Tibial nerve (tissue), 4 donors: ENCODE measurements at places on chromosomes 6 and 20.

DNA sequence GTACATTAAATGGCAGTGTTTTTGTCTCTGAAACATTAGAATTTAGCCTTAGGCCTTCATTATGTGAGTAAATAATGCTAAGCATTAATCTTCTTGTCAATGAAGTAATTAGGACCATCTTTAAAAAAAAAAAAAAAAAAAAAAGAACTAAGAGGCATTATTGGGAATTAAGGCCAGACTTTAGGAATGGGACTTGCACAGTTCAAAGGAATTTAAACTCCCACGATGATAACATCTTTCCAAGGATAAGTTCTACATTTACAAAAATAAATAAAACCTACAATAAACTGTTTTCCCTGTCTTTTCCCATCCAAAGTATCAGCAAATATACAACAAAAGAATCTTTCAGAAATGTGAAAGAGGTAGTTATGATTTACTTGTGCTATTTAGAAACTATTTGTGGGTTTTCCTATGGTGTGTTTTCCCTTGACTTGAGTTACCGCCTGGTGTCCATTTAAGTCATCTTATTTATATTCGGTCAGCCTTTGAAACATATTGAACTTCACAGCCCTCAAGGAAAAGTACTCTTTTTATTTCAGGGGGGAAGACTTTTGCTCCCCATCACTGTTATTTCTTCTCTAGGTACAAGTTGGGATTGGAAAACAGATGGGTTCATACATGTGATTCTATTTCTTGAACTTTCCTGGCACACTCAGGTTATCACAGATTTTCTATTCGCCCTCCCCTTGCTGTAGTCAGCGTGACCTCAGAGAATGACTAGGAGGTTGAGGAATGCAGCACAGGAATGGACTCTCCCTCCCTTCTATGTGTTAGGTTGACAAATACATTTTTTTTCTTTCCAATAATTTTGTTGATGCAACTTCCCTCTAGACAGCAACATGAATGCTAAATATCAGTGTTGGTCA lies 13.6 kb downstream of the STMND1 start:
- H3K4me3 ChIP-seq: no peak overlapping the region
- no peaks in the 10 kb centered on the region for H3K27me3 ChIP-seq
- H3K27ac ChIP-seq: no peak overlapping the region

GRCh38 chr20:39886650-39887190 lies 802.3 kb downstream of the MAFB start:
- no peaks in the 10 kb centered on the region for H3K36me3 ChIP-seq
- peaks cover 16% of the 10 kb centered on the region for H3K4me1 ChIP-seq
- H3K27me3 ChIP-seq: no peaks in the 10 kb centered on the region

- H3K4me1 ChIP-seq: peaks cover 9% of the 10 kb centered on the region
- no peak overlapping the region for H3K4me3 ChIP-seq
- H3K36me3 ChIP-seq: no peaks in the 10 kb centered on the region
- DNase-seq: no peak
- H3K27ac ChIP-seq: no peak overlapping the region
Measured at GRCh38 chr6:16184551-16184950, 53.8 kb upstream of the GMPR start.

GRCh38 chr6:37988696-37989095 lies 169.2 kb downstream of the ZFAND3 start:
- H3K36me3 ChIP-seq: no peaks in the 10 kb centered on the region
- DNase-seq: no peak
- H3K27me3 ChIP-seq: no peaks in the 10 kb centered on the region
- H3K27ac ChIP-seq: no peak overlapping the region

DNA sequence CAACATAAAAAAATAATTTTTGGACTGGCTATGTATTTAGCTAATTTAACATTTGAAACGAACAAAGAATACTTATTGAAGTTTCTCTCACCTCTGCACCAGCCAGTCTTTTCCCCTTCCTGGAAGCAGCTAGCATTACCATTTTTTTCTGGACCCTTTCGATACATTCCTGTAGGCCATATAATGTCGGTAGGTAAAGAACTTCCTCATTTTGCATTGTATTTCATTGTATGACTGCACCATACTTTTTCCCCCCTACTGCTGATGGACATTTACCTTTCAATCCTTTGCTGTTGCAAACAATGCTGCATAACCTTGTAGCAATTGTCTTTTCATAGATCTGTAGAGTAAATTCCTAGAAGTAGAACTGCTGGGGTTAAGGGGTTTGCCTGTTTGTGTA lies 17.6 kb downstream of the CBFA2T2 start:
- peaks cover 5% of the 10 kb centered on the region for H3K4me1 ChIP-seq
- no peaks in the 10 kb centered on the region for H3K36me3 ChIP-seq
- H3K27me3 ChIP-seq: no peaks in the 10 kb centered on the region
- H3K4me3 ChIP-seq: no peak overlapping the region
- H3K27ac ChIP-seq: no peak overlapping the region
- no peak for DNase-seq

DNA sequence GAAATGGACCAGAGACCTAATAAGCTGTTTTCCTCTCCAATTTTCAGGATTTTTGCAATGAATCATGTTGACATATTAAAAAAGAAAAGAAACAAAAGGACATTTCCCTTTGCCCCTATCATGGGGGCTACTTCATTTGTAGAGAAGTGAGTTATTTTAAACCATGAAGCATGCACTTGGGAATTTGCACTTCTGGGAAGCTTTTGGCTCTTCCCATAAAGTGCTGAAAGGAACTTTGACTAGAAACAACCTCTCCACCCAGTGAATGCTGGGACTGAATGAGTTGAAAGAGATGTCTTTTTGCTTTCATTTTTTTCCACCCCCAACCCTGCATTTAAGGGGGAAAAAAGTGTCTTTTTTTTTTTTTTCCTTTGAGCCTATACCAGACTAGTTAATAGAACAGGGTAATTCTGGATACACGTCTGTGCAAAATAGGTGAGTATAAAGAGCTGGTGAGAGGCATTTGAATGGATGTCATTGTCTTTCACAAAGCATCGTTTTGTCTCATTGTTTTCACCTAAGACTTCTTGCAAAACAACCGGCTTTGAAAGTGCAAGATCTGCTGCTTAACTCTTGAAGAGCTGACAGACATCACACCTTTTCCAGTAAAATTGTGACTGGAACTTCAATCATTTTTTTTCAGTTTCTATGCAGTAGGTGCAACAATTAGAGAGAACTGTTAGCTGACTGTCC lies 138.7 kb upstream of the BACH2 start:
- no peak overlapping the region for H3K4me3 ChIP-seq
- H3K4me1 ChIP-seq: no peaks in the 10 kb centered on the region
- no peaks in the 10 kb centered on the region for H3K36me3 ChIP-seq
- no peak overlapping the region for H3K27ac ChIP-seq

DNA sequence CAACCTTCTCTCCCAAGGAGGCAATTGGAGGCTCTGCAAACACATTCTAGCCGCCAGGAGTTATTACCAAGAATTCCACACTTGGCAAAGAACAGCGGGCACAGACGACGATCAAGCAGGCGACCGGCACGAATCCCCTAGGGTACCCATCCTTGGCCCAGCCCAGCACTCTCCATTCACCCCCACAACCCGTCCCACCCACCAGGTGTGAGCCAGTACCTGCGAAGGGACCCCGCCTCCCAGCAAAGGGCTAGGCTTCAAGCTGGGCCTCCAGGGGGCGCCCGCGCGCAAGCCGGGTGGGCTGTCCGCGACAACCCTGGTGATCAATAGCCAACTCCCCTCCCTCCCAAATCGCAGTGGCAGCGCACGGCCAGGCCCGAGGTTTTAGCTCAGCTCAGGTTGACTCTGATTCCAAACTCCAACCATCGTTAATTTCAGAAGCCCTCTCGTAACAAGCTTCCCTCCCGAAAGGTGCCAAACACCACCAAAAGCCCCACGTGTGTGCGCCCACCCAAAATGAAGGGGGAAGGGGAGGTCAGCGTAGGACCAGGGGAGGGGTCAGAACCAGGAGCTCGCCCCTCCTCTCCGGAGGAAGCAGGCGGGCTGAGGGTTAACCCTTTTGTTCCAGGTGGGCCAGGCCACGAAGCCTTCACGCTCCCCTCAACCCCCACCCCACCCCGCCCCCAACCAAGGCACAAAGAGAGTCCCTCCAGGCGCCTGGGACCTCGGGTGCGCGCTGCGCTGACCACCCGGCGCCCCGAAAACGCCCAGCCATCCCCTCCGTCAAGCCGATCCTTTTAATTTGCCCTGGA lies 2.1 kb downstream of the SALL4 start:
- no peak overlapping the region for H3K27ac ChIP-seq
- peak overlapping the region; percentile 21 for H3K4me3 ChIP-seq
- H3K27me3 ChIP-seq: peaks cover 54% of the 10 kb centered on the region
- DNase-seq: peak; percentile 16
- no peaks in the 10 kb centered on the region for H3K36me3 ChIP-seq

DNA sequence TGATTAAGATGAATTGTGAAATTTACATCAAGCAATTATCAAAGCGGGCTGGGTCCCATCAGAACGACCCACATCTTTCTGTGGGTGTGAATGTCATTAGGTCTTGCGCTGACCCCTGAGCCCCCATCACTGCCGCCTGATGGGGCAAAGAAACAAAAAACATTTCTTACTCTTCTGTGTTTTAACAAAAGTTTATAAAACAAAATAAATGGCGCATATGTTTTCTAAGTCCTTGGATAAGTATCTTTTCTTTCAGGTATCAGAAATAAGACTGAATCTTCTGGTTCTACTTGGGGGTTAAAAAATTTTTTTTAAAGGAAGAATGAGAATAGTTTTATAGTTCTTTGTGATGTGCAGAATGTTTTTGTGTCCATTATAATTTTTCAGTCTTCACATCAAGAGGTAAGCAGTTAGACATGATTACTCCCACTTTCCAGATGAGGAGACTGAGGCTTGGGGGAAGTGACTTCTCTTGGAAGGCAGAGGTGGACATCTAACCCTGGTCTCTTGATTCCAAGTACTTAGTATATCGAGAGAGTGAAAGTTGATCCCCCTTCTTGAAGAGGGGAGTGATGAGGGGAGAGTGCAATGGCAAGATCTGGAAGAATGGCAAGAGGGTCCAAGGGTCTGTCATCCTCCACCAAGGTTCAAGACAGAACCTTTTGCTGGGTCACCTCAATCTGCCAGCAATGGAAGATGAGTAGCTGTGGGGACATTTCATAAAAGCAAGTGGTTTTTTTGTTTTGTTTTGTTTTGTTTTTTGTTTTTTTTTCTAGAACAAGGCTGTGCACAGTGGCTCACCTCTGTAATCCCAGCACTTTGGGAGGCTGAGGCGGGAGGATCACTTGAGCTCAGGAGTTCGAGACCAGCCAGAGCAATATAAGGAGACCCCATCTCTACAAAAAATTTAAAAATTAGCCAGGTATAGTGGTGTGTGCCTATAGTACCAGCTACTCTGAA lies 42.8 kb upstream of the TTPAL start:
- no peaks in the 10 kb centered on the region for H3K36me3 ChIP-seq
- no peak overlapping the region for H3K4me3 ChIP-seq
- no peak for DNase-seq
- no peak overlapping the region for H3K27ac ChIP-seq

GRCh38 chr6:29629571-29629970 lies 3.4 kb downstream of the GABBR1 start:
- no peaks in the 10 kb centered on the region for H3K27me3 ChIP-seq
- peaks cover 12% of the 10 kb centered on the region for H3K4me1 ChIP-seq
- H3K27ac ChIP-seq: no peak overlapping the region
- H3K4me3 ChIP-seq: no peak overlapping the region
- no peak for DNase-seq

DNA sequence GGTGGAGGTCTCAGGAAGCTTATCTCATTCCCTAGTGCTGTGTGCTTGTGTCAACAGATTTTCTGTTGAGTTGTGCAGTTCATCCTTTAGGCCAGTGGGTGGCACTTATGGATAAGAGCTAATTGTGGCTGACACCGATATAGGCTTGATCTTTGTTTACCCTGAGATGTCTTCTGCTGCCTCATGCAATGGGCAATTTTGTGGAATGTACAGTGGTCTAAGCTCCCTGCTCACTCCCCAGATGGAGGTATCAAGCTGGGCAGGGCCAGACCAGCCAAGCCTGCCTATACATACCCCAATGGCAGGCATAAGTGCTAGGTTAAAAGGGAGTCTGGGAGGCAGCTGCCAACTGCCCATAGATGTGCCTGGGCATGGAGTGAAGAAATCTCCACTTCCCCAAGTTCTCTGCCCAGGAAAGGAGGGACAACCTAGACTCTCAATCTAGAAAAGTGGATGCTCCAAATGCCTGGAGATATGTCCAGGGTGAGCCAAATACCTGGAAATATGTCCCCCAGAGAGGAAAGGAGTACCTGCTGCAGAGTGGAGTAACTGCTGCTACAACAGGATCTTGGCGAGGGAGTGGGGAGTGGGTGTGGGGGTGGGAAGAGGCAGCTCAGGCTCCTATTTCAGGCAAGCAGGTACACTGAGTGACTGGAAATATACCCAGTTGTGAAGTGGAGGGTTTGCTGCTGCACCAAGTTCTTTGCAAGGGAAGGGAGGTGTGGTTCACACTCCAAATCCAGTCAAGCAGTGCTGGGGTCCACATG lies 53.2 kb upstream of the ARG1 start:
- no peaks in the 10 kb centered on the region for H3K36me3 ChIP-seq
- H3K27me3 ChIP-seq: no peaks in the 10 kb centered on the region
- no peak overlapping the region for H3K4me3 ChIP-seq

- no peak overlapping the region for H3K27ac ChIP-seq
- H3K36me3 ChIP-seq: no peaks in the 10 kb centered on the region
- H3K4me3 ChIP-seq: no peak overlapping the region
- H3K4me1 ChIP-seq: peaks cover 16% of the 10 kb centered on the region
Measured at GRCh38 chr6:161744211-161745067, 470.6 kb upstream of the AGPAT4 start.

- no peak for DNase-seq
- no peak overlapping the region for H3K27ac ChIP-seq
- no peaks in the 10 kb centered on the region for H3K27me3 ChIP-seq
- no peak overlapping the region for H3K4me3 ChIP-seq
- H3K4me1 ChIP-seq: no peaks in the 10 kb centered on the region
- H3K36me3 ChIP-seq: no peaks in the 10 kb centered on the region
Measured at GRCh38 chr20:3461911-3462677, 8.7 kb upstream of the ATRN start.

GRCh38 chr20:31851240-31851955 lies 6.0 kb upstream of the FOXS1 start:
- H3K36me3 ChIP-seq: no peaks in the 10 kb centered on the region
- no peak for DNase-seq
- peaks cover 23% of the 10 kb centered on the region for H3K27me3 ChIP-seq
- no peak overlapping the region for H3K27ac ChIP-seq
- no peak overlapping the region for H3K4me3 ChIP-seq

DNA sequence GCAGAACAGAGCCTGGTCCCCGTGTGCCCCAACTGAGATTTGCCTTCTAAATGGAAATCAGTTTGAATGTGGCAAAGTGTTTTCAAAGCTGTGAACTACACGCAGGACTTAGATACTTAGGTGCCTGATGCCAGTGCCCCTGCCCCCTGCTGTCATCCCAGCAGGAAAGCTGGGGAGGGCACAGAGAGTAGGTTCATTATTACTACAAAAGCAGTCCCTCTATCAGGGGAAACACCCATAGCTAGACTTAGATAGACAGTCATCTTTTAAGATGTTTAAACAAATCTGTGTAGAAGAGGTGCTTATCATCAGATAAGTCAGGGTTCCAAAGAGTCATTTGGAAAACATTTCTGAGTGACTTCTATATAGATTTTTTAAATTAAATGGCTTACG lies 155.0 kb upstream of the SNX9 start:
- no peaks in the 10 kb centered on the region for H3K4me1 ChIP-seq
- no peak for DNase-seq
- peak overlapping the region; percentile 87 for H3K27ac ChIP-seq
- H3K27me3 ChIP-seq: no peaks in the 10 kb centered on the region
- no peaks in the 10 kb centered on the region for H3K36me3 ChIP-seq

GRCh38 chr6:4861564-4861963 lies 85.4 kb downstream of the CDYL start:
- H3K27me3 ChIP-seq: no peaks in the 10 kb centered on the region
- H3K4me3 ChIP-seq: no peak overlapping the region
- H3K36me3 ChIP-seq: no peaks in the 10 kb centered on the region
